ENCODE measurements at places on chromosomes 13 and 19.

GRCh38 chr13:20131057-20131832 is 29.6 kb downstream of the GJA3 start:
- DNase-seq = no peak

GRCh38 chr13:98900442-98900841 is 77.4 kb downstream of the DOCK9 start:
- no peak for DNase-seq

GRCh38 chr13:37806666-37807065 is 62.9 kb downstream of the TRPC4 start:
- no peak for DNase-seq

DNA sequence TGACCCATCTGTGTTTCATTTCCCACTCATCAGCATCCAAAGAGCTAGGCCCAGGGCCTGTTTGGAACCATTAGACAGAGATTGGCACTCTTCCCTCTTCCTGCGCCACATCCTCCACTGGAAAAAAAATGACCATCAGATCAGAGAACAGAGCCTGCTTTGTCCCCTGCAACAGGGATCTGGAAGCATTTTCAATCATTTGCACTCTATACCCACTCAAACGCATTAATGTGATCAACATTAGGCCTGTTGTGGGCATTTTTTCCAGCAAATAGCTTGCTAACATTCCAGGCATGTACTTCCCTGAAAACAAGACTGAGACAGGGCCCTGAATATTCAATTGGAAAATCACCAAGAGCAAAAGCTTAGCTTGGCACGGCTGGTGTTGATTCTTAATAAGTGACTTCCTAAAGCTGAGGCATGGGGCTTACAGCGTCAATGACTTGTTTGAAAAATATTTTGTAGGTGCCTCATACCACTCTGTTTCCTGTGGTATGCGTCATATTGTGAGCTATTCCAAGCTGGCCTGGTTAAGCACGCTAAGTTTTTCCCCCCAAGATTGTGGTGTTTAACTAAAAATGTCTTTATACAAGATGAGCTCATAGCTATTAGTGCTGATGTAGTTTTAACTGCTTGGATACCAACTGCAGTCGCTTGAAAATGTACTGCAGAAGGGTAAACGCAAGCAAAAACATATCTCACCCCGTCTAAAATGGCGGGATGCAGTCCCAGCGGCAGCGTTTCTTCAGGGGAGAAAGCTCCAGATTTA is 404.4 kb downstream of the SPRY2 start:
- DNase-seq = no peak

GRCh38 chr19:1183543-1184172 is 9.6 kb upstream of the SBNO2 start:
- no peak for DNase-seq

- no peak for DNase-seq
These were observed 752.8 kb downstream of the LIG4 start for GRCh38 chr13:107462501-107462900.

- no peak for DNase-seq
These were observed 855 bp downstream of the ATP12A start for GRCh38 chr13:24680921-24681604.

- no peak for DNase-seq
These were observed 94.7 kb downstream of the PTPRS start for GRCh38 chr19:5245631-5246553.

DNA sequence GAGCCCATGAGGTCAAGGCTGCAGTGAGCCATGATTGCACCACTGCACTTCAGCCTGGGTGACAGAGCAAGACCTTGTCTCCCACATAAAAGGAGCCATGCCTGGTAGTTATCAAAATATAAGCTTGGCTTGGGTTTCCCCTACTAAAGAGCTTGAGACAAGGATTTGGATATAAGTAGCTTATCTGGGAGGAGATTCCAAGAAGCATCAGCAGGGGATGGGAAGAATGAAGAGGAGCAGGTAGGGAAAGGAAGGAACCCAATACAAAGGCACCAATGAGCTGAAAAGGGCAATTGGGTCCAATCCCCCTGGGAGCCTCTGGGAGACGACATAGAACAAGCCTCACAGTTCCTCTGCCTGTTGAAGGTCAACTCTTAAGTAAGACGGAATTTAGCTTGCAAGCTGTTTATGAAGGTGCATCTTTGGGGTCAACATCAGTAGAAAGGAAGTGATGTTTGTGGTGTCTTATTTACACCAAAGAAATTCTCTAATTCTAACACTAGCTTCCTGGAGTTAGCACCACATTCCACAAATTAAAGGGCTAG is 7.4 kb upstream of the CLEC4G start:
- no peak for DNase-seq

- DNase-seq = no peak
These were observed 238.2 kb upstream of the HTR2A start for GRCh38 chr13:47134939-47135489.

DNA sequence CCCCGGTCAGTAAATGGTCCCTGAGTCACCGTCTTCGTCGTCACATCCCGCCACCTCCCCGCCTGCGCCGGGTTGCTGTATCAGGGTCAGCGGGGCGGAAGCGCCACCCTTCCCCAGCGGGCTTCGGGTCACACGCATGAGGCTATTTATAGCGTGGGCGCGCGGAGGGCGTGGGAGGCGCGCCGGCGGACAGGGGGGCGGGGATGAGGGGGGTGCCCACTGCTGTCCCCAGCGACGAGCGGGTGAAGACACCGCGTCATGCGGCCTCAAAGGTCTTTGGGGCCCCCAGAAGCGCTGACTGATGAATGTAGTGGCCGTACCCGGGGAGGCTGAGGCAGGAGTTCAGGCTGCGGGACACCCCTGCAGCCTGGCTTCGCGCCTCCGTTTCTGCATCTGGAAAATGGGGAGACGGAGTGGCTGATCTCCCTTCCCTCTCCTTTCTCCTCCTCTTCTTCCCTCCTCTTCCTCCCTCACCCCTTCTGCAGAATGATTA is 7.9 kb downstream of the UNC13A start:
- DNase-seq = peak; percentile 31

GRCh38 chr19:57566396-57567265 is 7.0 kb upstream of the ZNF550 start:
- DNase-seq = no peak

DNA sequence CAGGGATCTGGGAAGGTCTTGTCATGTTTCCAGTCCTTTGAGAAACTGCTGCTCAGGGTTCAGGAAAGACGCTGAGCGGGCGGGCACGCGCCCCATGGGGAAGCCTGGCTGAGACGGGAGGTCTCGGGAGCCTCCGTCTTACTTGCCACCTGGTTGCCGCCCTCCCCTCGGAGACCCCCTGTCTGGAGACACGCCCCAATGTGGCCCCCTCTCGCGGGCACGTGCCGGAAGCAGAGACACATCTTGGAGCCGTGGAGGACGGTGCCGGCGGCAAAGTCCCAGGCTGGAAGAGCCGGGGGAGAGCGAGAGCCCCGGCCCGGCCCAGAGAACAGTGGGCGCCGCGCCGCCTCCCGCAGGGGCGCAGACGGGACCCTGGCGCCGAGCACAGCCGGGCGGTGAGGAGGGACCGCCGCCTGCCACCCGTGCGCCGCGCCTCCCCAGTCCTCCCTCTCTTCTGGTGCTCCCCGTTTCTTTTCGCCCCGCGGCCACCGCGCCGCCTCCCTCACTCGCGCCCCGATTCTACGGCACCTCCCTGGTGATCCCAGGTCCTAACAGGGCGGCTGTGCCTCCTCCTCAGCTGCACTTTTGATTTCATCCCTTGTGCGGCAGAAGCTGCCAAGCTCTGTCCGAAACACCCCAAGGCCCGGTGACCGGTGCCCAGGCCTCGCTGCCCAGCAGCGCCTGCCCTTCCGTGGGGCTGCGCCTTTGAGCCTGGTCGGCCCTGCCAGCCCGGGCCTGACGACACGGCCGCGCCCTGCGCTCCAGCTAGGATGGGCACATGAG is 15.5 kb downstream of the GJB2 start:
- DNase-seq = no peak

DNA sequence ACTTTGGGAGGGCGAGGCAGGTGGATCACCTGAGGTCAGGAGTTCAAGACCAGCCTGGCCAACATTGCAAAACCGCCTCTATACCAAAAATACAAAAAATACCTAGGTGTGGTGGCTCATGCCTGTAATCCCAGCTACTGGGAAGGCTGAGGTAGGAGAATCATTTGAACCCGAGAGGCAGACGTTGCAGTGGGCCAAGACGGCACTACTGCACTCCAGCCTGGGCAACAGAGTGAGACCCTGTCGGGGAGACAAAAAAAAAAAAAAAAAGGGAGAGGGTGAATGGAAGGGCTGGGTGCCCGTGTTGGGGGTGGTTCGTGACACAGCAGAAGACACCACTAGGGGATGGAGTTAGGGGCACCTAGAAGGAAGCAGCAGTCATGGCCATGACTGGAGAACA is 10.8 kb downstream of the CFD start:
- no peak for DNase-seq

- peak; percentile 71 for DNase-seq
These were observed 6.6 kb downstream of the ISOC2 start for GRCh38 chr19:55454787-55455243.

GRCh38 chr13:31413516-31413915 is 213.7 kb downstream of the B3GLCT start:
- DNase-seq = no peak

DNA sequence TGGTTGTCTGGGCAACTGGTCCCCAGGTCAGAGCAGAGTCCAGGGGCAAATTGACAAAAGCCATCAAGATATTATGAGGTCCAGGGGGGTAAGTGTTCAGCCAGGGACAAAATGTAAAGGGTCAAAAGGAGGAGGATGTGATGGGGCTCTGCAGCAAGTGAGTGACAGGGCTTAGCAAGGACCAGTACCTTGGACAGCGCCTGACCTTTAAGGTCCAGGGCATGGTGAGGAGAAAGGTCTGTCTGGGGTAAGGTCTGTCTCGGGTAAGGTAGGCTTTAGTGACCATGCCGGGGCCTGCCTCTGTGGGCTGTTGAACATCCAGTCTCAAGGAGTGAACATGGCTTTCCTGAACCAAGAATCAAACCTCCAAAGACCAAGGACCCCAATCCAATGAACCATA is 6.3 kb upstream of the ZNF358 start:
- DNase-seq = peak; percentile 33

DNA sequence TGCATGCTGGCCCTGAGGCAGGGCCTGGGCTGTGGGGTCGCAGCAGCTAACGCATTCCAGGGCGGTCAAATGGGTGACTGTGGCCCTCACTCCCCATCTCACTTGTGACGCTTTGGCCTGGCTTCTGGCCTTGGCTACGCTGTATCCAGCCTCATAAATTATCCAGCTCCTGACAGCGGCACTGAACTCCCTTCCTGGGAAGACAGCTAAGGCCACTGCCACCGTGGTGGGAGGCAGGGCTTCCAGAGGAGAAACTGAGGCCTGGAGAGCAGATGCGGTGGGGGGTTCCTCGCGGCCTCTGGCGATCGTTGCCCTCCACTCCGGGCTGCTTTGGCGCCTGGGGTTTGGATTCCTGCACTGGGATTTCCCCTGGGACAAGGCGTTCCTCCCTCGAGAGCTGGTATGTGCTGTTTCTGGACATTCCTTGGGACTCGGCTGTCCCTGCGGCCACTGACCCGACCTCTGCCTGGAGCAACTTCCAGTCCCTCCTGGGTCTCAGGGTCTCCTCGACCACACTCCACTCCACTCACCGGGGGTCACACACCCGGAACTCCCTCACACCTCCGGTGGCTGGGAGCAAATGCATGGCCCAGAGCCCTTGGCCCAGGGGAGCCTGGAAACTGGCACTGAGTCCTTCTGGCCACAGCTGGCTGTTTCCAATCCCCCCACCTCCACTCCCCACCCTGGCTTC is 3.4 kb downstream of the TBXA2R start:
- no peak for DNase-seq

GRCh38 chr19:8158411-8159074 is 9.2 kb upstream of the FBN3 start:
- peak; percentile 57 for DNase-seq

DNA sequence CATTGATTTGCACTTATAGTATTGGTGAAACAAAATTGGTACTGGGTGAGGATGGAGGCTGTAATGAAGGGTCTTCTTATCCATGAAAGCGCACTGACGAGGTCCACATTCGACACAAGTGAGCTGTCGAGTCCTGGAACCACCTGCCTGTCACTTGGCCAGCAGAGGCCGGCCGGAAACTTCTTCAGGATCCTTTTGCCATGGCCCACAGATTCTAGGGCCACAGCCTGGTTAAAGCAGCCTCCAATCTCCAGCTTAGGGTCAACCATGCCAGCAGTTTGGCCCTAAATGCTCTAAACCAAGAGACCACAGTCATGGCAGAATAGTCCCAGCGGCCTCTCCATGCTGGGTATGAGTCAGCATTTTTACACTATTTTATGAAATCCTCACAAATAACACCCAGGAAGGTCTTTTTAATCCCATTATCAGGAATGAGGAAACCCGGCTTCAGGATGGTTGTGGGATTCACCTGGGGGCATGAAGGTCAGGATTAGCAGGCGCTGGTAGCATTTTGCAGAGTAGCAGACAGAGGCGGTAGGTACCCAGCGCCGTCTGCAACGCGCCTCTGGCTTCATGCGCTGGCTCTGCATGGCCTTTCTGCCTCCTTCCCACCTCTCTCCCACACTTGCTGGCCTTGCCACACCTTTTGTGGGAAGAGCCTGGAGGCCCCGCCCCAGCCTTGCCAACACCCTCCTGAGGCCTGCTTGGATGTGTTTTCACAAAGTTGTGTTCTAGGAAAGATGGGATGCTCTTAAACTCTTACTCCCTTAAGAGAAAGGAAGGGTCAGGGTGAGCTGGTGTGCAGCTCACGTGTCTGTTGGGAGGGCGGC is 15.2 kb downstream of the GAS6 start:
- no peak for DNase-seq

DNA sequence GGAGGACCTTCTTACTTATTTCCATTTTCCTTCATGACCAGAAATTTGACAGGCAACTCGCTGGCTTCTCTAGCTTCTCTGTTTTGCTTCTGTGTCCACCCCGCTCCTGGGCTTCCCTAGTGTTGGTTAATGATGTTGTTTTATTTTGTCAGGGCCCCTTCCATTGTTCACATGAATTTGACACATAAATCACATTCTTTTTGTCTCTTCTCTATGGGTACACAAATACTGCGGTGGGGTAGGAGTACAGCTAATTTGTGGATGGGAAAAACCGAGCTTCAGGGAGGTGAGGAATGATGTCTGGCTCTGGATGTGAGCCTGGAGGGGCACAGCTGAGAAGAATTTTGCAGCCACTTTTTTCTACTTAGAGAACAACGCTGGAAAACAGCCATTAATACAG is 199.8 kb downstream of the DNAJC15 start:
- no peak for DNase-seq

GRCh38 chr13:111530137-111530870 is 209.9 kb downstream of the TEX29 start:
- DNase-seq = no peak

- no peak for DNase-seq
These were observed 19.9 kb downstream of the OR7A5 start for GRCh38 chr19:14814982-14815652.

GRCh38 chr13:76378767-76379166 is 507.4 kb downstream of the KCTD12 start:
- DNase-seq = no peak

DNA sequence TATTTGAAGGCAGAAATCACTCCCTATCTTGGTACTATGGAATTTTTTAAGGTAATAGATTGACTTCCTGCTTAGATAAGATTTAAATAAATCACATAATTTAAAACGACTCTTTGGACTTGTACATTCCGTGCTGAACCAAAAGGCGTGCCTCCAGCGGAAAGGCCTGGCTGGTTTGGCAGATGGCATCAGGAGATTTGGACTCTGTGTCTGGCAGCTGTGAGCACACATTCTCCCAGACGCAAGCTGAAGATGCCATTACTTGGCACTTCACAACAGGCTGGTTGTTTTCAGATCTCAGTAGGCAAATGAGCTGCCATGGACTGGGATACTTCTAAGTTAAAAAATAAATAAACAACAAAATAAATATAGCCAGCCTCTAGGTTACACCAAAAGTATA is 104.5 kb upstream of the SLC15A1 start:
- no peak for DNase-seq
